ENCODE measurements at places on chromosomes 12 and 14. TPM values are rescaled to one million over a fixed set of nuclear protein-coding genes. Genes with fewer than 3 reads are reported as not detected.

The CCDC196 gene
- polyA plus RNA-seq = 0.29 TPM

DNA sequence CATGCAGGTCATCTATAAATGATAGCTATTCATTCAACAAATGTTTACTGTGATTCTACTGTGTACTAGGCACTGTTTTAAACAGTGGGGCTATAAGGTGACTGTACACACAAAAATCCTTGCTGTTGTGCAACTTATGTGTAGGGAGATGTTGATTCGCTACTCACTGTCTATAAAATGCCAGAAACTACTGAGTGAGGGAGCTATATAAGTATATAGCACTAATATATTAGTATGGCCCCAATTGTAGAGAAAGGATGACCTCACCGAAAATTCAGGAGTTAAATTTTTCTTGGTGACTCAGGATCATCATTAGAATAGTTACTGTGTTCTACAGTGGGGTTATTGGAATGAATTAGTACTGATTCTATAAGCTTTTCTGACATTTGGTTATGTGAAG lies 117.4 kb downstream of the TGFB3 start:
- no peak for DNase-seq

GRCh38 chr12:121898287-121898686 lies 9.7 kb downstream of the PSMD9 start:
- DNase-seq = no peak

The RNASE4 gene
- polyA plus RNA-seq = 2.4 TPM

The SLC2A14 gene
- polyA plus RNA-seq = 0.25 TPM

- DNase-seq = no peak
Measured at GRCh38 chr12:8452036-8452435, 3.7 kb upstream of the CLEC6A start.

GRCh38 chr12:123131879-123132402 lies 18.9 kb downstream of the PITPNM2 start:
- no peak for DNase-seq
